ENCODE measurements at places on chromosomes 4 and X.

GRCh38 chrX:154775419-154776349 is 13.0 kb downstream of the DKC1 start:
- peak; percentile 40 for DNase-seq

- DNase-seq: no peak
Measured at GRCh38 chrX:129561453-129561852, 21.4 kb downstream of the OCRL start.

DNA sequence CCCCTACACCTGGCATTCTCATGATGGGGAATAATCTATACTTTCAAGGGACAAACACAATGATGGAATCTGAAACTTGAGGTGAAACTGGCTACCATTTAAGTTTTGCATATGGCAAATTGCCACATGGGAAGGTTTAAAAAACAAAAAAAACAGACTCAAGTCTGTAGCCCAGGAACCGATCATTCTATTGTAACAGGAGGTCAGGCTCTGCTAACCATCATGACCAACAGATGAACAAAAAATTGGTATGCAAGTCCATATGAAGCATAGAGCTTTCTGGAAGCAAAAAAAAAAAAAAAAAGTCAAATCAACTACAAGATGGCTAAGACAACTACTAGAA is 594.3 kb upstream of the DIPK2B start:
- DNase-seq: no peak

- DNase-seq: no peak
Measured at GRCh38 chr4:166202991-166203390, 330.0 kb downstream of the TLL1 start.

GRCh38 chrX:15820106-15821073 is 30.1 kb downstream of the ZRSR2 start:
- peak; percentile 8 for DNase-seq

GRCh38 chr4:152935631-152936445 is at the start of gene FHDC1:
TSS of gene FHDC1 (plus strand) at chr4:152936323. CDS start at chr4:152943058, 6,735 bp downstream.
- peak; percentile 31 for DNase-seq

DNA sequence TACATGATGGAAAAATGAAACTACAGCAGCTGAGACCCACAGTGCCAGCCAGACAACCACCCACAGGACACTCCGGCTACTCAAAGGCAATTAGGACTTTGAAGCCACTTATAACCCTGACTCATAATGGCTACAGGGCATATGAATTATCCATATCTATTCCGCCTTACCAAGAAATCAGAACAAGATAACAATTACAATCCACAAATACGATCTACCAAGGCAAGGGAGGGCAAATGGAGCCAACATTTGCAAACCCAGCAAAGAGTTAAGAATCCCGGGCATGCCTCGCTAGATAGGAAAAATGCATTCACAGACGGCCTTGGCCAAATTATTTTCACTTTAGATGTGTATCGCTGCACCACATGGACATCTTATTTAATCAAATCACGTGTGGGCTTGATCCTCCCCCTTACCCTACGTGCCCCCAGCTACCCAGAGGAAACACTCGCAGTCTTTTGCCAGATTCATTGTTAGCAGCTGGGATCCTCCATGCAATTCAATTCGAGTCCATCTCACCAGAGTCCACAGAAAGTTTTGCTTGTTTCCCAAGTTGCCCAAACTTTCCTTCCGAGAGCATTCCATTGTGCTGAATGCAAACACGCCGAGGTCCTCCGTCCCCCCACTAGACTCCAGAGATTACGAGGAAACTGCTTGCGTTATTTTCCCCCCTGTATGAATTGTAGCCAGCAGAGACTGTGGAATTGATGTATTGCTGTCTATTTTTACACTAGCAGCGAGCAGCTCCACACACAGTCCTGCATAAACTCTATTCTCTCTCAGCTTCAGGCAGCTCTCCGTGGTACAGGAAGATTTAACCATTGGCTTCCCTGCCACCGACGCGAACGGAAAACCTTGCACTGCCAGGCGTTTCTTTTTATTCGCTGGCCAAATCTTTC is 1.2 kb downstream of the PPARGC1A start:
- no peak for DNase-seq

DNA sequence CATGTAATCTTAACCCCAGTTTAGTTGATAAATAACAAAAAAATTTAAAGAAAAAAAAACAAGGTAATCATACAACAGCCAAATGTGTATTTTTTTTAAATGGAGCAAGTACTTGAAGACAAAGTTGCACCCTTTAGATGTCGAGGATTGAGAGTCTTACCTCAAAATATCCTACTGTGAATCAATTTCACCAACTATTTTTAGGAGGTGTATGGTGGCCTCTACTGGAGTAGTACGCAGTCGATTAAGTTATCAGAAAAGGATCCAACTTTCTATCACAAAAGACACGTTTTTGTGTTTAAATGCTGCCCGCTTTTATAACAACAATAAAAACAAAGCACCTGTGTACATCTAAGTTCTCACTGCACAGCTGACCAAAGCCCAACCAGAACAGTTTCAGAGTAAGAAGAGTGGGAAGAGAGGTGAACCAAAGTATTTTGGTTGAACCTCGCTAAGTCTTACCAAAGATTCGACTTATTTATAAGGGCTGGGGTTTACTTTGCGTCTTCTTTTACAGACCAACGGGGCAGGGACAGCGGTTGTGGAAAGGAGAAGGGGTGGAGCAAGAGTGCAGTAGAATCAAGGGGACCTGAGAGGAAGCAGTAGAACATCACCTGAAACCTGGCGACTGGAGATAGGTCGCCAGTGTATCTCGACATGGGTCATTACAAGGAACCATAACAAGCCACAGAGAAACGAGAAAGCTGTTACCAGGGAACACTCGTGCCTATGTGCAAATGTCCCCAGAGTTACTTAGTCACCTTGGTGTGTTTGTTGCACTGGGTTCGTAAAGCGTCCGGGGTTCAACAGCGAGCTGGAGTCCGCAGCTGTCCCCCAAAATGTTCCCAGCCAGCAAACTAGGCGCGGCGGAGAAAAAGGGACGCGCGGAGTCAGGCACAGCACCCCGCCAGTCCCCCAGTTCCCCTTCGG is 1.1 kb downstream of the RPS6KA6 start:
- DNase-seq: no peak

DNA sequence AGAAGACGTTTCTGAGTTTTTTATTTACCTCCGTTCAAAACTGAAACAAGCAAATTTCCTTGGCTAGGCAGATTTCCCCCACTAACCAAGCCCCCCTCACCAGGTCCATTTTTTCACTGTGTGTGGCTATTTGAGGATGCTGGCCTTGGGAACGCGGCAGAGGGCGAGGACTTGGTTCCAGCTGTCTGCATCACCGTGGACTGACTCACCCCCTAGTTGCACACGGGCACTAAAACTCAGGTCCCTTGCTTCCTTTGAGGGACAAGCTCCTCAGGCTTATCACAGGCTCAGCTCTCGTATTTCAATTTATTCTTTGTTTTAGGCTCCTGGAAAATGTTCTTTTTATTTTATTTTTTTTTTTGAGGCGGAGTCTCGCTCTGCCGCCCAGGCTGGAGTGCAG is 8.4 kb upstream of the MTNR1A start:
- no peak for DNase-seq

DNA sequence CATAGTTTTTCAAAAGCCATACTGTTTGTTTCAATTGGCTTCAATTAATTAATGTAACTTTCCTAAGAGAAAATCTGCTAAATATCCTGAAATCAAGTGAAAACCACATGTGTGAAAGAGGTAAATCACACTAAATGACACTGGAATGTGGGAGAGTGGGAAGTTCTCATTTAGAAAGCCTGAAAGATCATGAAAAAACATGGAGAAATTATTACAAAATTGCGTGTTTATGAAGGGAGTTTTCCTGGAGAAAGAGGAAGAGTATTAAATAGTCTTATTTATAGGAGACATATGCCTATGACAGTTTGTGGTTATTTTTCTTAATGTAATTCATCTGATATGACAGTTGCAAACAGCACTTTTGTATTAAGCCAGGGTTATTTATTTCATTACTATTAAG is 183.7 kb downstream of the DKK2 start:
- DNase-seq: no peak

- DNase-seq: no peak
Measured at GRCh38 chr4:116870686-116871085, 214.7 kb downstream of the TRAM1L1 start.

- DNase-seq: peak; percentile 31
Measured at GRCh38 chr4:121943941-121944340, 7.9 kb downstream of the TRPC3 start.

GRCh38 chr4:45030059-45030458 is 303.7 kb upstream of the GNPDA2 start:
- no peak for DNase-seq

- DNase-seq: no peak
Measured at GRCh38 chrX:155071694-155072280, 479 bp downstream of the BRCC3 start.

GRCh38 chrX:8005678-8006347 is 78.6 kb upstream of the PNPLA4 start:
- DNase-seq: no peak

DNA sequence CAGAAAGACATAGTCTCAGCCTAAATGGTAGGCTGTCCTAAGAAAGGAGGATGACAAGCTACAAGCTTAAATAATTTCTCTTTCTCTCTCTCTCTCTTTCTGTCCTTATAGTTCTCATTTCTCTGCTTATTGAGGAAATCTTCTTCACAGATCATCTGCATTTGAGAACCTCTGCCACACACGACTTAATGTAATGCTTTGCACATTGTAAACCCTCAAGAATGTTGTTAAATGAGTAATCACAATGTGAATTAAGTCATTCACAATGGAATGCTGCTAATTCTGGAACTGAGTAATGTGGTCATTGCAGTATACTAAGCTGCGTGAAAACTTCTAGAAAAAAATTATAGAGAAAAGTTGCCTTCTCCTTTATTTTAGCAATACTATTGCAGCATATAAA is 508.9 kb upstream of the FTHL17 start:
- no peak for DNase-seq

DNA sequence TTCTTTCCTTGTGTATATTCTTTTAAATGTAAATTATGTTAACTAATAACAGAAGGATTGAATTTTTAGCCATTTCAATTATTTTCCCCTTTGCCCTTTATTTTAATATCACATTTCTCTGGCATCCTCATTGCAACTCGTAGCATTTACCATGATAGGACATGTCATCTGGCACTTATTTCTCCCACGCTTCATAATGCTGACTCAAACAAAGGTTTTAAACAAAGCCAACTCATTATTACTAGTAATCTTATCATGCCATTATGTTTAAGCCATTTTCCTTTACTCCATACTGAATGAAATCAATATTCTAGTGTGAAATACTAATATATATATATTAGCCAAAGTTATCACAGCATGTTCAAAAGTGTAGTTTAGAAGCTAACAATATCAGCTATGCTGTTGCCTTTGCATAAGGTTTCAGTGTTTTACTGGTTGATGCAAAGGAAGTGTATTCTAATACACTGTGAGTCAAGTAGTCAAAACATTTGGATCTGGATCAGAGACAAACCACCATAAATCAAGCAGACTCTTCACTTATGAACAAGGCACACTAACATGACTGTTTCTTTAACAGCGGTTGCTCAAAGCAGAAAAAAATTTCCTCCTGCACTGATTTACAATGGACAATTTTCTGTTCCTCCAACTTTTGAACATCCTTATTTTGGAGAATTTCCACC is 281.6 kb downstream of the SLC7A11 start:
- DNase-seq: no peak

- no peak for DNase-seq
Measured at GRCh38 chrX:1327651-1328304, 8.8 kb upstream of the IL3RA start.

DNA sequence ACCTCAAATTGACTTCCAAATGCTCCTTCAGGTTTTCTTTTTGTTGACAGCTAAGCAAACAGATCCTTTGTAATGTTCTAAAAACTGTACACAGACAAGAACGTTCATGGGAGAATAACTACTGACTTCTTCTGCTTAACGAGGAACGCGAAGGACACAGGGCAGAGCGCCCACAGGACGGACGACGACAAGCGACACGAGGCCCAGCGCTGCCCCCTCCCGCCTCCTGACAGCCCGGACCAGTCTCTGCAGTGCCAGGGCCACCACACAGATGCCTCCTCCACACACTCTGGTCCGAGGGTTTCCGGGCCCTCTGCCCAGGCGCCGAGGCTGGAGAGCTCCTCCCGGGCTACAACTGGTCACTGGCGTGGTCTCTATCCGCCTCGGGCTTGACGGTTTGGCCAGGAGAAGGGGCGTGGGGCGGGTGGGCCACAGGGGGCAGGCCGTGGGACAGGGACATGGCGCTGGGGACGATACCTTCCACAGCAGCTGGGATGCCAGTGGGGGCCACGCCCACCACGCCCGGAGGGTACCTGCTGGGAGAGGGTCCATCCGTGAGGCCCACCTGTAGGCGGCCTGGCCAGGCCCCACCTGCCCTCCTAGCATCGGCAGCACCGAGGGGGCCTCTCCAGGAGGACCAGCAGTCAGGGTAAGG is 36.9 kb downstream of the CTBP1 start:
- no peak for DNase-seq
